NCI-H82 (cell line): ENCODE measurements at places on chromosomes 12 and 14.

DNA sequence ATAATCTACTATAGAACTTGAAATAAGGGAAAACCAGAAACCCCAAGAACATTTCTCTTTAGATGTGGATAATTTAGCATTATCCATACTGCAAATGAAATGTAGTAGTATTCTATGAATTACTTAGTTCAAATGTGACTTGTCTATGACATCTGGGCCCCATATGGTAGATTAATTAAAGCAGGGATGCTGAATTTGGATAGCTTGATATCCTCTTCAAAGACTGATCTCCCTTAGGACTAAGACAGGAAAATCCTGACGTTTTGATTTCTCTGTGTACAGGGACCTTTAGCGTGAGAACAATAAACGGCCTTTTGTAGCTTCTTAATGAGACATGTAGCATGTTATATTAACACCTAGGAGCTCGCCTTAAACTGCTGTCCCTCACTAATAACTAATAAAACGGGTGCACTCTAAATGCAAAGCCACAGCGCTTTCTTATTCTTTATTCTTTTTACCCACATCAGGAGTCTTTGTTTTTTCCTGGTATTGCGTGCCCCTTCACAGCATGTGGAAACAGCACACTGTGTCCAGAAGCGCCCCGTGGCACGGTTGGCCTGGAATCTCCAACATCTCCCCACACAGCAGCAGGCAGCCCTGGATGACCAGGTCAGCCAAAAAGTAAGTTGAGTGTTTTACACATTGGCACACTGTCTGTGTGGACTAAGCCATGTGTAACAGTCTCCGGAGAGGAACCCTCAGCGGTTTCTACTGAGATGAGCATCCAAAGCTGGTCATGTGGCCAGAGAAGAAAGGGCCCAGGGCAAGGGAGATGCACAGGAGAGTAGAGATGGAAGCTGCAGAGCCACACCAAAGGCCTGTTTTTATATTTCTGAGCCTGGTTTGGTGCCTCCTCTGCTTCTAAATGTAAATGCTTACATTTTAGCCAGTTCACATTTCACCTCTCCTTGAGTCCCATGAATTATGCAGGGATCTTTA is 93.1 kb downstream of the SRGAP1 start:
- DNase-seq = peak; percentile 17

- DNase-seq = no peak
Observed at GRCh38 chr12:85373045-85373444, 93.0 kb downstream of the ALX1 start.

DNA sequence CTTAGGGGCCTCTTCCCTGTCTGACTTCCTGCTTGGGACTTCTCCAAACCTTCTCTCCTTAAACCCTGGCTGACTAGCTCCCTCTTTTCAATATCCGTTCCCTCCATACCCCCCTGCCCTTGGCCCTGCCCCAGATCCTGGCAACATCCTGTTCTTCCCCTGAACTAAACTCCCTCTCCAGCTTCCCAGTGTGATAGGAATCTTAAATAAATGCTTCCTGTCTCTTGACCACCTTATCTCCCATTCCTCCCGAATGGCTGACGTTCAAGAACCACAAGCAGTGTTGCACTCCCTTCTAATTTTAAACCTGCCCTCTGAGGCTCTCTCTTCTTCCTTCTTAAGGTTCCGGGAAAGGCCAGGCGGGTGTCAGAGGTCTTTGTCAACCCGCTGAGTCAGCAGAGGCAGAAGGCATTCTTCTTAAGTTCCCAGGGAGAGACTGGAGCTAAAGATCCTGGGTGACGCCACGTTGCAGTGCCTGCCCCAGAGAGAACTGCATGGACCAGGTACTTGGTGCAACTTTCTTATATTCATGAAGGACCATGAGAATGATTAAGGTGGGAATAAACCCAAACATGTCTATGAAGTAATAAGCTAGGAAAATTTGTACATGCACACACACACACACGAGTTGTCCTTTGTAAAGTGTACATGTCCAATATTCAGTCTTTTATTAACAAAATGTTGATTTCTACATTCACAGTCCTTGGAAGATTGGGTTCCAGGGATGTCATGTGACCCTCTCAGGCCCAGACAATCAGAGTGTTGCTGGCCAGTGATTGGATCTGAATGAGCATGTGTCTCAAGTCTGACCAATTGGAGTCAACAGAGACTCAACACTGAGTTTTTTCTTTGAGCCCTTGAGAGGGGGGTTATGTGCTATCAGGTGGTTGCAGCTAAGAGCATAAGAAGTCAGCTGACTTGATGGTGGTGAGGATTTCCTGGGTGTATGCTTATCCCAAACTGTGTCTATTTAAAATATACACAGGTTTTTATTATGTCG is 420.2 kb upstream of the TBX3 start:
- no peak for DNase-seq

- DNase-seq = no peak
Observed at GRCh38 chr12:107379852-107380567, 286.7 kb upstream of the CRY1 start.

GRCh38 chr12:108609537-108610335 is 11.9 kb upstream of the TMEM119 start:
- DNase-seq = no peak

GRCh38 chr12:32365473-32366064 is 33.8 kb upstream of the FGD4 start:
- DNase-seq = peak; percentile 82

- DNase-seq = peak; percentile 62
Observed at GRCh38 chr12:48119834-48120195, 651 bp downstream of the PFKM start.

DNA sequence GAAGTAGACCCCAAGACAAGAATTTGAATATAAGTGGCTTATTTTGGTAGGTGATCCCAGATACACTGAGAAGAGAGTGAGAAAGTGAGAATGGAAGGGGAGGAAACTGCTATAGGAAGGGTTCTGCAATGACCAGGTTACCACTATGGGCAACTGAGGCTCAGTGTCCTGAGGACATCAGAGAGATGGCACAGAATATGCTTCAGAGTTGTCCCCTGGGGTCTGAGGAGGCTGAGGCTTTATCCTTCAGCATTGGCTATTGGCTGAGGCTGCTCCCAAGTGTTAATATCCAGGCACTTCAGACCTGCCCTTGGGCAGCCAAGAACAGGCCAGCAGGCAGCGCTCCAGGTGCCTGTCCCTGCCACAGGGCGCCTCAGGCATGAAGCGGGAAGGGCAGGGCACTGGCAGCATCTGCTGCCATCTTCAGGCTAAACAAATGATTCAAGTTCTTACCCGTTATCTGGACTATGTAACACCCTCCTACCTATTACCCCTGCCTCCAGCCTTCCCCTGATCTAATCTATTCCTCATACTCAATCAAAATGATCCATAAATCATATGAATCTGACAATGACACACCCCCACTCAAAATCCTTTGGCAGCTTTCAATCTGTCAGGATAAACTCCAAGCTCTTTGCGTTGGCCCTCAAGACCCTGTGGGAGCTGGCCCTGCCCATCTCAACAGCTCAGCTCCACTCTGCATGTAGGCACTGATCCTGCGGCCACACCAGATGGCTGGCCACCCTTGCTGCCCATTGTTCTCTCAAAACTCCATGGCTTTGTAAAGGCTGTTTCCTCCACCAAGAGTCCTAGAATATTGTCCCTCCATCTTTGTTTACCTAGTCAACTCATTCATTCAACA is 42.4 kb downstream of the CKAP4 start:
- DNase-seq = peak; percentile 39

- DNase-seq = no peak
Observed at GRCh38 chr12:15732341-15733061, 56.7 kb downstream of the EPS8 start.

DNA sequence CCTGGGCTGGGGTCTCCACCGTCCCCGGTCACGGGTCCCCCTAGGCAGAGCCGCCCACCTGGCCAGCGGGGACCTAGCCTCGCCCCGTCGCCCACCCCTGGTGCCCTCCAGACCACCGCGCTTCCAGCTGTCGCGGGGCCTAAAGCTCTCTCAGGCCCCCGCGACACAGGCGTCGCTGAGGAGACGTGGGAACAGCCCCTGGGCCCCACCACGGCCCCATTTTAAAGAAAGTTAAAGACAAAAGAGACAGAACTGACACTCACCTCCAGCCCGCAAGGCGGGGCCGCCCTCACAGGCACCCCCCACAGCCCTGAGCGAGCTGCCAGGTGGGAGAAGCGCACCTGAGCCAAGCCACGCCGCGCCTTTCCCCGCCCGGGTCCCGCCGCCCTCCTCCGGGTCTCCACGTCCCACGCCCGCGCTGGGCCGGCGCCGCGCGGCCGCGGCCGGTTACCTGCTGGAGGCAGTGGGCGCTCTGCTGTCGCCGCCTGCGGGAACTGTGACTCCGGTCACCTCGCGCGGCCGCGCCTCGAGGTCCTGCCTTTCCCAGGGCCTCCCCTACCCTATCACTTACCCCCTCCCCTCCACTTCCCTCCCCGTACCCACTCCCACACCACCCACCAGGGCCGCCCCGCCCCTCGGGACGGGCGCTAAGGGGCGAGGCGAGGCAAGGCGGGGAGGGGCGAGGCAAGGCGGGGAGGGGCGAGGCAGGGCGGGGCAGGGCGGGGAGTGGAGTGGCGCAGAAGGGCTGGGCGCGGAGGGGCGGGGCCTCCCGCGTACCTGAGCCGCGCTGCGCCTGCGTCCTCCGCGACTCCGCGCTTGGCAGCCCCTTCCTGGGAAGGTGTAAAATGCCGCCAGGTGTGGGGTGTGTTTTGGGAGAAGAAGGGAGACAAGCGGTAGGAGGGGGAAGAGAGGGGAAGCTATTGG is 31.2 kb downstream of the TC2N start:
- peak; percentile 75 for DNase-seq
